ENCODE measurements at places on chromosomes 12 and 14. TPM values are rescaled to one million over a fixed set of nuclear protein-coding genes. Genes with fewer than 3 reads are reported as not detected.

DPPA3 gene
- total RNA-seq, result not detected

HCAR1 gene
- not detected for total RNA-seq

SERPINA4 gene
- total RNA-seq, result not detected

ADCY6 gene
- total RNA-seq, result 14.6 TPM

AVPR1A gene
- not detected for total RNA-seq

B4GALNT1 gene
- 44.0 TPM for total RNA-seq

RBP5 gene
- total RNA-seq, result not detected

FZD10 gene
- total RNA-seq, result not detected

Measured in A549 treated with Mapracorat at 1 μM for 4 hours (cell line).